ENCODE measurements at places on chromosomes 1 and 21.

DNA sequence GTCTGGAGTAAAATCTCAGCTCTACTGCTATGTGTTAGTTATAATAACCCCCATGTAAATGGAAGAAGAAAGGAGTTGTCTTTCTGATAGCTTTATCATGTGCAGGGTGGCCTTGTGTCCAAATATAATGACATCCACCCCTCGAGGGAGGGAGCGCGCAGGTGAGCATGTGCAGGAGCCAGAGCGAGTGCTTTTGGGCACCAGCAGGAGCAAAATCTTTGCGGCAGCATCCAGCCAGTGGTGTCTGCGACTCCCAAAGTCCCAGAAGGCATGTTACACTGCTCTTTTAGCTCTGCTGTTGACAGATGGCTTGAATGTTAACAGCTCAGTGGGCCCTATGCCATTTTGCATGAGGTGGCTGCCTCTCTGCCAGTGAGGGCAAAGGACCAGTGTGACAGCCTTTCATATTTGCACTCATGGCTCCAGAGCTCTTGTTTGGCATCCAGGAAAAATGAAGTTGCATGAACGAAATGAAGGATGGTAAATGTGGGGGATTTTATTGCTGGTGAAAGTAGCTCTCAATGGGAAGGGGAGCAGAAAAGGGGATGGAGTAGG lies 146.7 kb downstream of the HMCN1 start:
- DNase-seq: no peak

DNA sequence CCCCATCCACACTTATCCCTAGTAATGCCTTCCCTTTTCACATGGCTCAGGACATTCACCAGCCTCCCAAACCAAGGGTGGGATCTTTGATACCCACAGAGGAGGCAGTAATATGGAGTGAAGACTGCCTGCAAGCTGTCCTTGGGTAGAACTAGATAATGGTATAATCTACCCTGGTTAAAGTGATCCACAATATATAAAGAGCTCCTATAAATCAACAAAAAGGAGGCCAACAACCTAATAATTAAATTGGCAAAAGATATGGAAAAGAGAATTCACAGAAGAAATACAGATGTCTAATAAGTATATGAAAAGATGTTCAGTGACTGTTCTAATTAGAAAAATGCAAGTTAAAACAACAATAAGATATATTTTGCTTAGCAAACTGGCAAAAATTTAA lies 30.7 kb upstream of the SPOCD1 start:
- DNase-seq: no peak

DNA sequence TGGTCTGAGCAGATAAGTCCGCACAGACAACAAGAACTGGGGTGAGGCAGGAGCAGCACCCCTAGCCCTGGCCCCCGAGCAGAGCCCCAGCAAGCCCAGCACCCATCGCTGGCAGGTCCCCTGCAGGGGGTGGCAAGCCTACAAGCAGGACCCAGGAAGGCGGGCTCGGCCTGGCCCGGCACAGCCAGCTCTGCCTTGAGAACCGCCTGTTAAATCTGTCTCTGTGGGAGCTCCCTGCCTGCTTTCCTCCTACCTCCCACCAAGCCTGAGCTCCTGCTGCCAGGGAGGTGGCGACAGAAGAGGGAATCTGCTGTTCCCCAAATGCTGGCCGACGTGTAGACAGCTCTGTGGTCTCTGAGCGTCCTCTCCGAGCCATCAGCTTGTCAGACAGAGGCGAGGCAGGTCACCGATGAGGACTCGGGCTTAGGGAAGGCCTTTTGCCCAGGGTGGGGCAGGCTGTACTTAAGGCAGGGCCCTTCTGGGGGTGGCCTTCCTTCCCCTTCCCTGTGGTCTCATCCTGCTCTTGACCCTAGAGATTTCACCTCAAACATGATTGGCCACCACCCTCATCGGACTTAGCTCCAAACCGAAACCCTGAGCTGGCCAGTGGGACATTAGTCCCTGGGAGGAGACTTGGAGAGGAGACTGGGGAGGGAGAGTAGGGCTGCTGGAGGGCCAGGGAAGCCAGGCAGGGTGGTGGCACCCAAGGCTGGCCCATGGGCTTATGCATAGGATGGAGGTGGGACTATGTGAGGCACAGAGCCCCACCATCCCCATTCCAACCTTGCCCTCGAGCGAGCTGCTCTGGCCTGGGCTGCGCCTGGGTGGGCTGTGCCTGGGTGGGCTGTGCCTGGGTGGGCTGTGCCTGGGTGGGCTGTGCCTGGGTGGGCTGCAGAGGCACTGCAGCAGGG lies 7.7 kb downstream of the SELENON start:
- no peak for DNase-seq

- no peak for DNase-seq
These were observed 717.4 kb upstream of the ZP4 start for GRCh38 chr1:238608144-238608543.

DNA sequence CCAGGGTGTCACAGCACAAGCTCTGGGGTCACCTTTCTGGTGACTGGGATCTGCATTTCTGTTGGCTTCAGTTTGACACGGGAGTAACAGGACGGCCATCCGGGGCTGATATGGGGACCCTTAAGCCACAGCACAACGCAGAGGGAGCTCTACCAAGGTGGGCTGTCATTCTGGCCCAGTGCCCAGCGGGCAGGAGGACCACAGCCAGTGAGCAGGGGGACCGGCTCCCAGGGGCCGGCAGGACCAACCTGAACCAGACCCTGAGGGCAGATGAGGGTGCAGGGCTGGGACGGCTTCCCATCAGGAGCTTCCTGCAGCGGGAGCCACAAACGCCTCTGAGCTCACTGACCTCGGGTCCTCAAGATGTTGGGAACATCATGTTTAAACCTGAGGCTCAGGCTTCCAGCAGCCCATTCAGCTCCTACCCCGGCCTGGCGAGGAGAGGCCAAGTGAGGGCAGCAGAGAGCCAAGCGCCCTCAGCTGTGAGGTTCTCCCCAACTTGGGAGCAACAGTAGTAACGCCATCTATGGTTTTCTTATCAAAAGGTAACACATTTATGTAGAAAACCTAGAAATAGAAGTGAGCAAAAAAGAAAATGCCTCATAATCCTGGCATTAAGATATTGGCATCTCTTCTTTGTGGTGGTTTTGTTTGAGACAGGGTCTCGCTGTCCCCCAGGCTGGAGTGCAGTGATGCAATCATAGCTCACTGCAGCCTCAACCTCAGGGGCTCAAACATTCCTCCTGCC lies 26.8 kb downstream of the TMEM201 start:
- DNase-seq: no peak

GRCh38 chr1:167860231-167860923 lies 53.6 kb downstream of the ADCY10 start:
- DNase-seq: no peak

GRCh38 chr1:4085546-4085945 lies 185.5 kb upstream of the C1orf174 start:
- DNase-seq: no peak
